ENCODE measurements at places on chromosomes 13 and 19.

DNA sequence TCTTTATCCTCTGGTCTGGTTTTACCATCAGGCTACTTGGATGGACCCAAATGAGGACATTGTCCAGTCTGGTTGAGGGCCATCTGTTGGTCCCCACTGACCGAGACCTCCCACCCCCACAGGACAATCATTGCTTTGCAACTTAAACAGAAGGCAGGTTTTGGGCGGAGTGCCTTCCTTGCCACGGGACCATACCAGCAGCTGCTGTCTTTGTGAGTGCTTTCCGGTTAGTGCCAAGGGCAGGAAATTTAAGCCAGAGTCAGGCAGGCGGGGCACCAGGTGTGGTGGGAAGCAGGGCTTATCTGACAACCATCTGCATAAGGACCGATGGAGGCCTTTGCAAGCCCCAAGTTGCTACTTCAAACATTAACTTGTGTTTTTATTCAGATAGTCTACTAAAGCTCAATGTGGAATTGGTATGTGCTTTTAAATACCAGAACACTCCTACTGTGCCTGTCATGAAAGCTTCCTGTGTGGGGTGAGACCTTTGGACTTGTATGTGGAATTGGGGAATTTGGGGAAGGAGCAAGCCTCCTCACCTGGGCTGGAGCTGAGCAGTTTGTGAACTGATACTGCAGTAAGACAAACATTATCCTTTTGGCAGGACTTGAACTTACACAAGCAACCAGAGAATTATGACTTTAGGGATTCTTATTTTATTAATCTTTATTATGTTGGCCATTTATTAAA lies 39.3 kb upstream of the UBE2L5 start:
- DNase-seq = no peak

DNA sequence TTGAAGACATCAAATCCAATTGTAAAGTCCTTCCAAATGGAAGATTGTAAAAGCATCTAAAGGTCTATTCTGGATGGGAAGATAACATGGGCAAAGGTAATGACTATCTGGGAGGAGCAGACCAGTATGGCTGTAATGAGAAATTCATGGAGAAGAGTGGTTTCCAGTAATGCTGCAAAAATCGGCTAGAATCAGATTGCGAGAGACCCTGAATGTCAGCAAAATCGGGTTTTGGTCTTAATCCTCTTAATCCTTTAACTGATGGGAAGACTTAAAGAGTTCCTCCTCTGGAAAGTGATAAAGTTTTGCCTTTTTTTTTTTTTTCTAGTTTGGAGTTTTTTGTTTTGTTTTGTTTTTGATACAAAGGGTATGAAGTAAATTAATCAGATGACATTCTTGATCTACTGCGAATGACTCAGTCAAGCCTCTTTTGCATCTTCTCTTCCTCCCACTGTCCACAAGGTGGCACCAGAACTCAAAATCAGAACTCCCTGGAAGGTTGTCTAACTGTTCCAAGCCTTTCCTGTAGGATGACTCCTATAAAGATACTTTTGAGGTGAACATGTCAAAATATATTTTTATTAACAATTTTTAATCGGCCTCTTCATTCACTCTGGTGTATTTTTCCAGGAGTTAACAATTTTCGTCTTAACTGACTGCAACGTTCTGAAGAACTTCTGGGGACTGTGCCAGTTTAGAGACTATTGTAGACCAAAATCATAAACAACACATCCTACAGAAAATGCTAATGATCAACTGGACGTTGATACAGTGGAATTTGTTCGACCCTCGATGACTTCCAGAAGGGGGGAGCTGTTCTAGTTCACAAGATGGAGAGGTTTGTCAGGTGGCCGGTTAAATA lies 213.3 kb upstream of the MIR17HG start:
- peak; percentile 64 for DNase-seq

DNA sequence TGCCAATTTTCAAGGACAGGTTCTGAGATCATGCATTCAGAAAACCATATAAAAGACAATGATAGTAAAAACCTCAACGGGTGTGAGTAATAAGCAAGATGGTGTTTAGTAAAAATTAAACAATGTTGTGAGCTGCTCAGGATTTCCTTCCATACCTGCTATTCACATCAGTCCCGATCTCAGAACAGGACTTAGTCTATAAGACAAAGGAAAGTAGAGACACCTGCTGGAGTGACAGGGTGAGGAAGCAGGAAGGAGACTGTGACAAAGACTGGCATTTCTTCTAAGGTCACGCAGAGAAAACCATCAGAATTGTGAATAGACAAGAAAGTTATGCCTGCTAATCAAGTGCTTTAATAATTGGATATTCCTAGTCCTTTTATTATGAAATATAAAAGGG lies 648.0 kb downstream of the DACH1 start:
- DNase-seq = peak; percentile 8

DNA sequence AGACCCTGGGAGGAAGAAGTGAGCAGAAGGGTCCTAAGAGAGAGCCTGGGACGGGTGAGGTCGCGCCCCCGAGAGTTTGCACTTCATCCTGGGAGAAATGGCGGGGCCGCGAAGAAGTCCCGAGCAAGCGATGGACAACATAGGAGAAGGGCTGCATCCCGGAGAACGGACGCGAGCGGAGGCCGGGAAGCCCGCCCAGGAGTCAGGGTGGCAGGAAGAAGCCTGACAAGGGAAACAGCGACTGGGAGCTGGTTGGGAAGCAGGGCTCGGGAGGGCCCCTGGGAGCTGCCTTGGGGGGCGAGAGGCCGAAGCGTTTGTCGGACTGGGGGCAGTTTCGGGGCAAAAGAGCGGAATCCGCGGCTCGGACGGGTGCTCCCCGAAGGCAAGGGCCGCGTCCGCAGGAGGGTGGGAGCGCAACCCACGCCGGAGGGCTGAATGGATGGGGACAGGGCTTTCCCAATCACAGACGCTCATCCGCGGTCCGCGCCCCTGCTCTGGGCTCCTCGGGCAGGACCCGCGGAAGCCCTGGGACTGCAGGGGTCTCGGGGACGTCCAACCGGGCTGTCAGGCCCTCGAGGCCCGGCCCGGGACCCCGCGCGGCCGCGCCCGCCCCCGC lies 469 bp downstream of the ABHD17A start:
- no peak for DNase-seq

DNA sequence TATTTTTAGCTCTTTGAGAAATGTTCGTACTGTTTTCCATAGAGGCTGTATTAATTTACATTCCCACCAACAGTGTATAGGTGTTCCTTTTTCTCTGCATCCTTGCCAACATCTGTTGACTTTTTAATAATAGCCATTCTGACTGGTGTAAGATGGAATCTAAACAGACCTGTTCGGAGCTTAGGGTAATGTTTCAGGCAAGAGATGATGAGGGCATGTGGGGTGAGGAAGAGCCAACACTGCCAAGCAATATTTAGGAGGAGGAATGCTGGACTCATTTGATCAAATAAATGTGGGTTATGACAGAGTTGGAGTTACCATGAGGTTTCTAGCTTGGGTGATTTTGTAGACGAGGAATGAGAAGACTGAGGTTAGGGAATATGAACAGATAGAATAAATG lies 382.9 kb downstream of the KLF12 start:
- DNase-seq = no peak

DNA sequence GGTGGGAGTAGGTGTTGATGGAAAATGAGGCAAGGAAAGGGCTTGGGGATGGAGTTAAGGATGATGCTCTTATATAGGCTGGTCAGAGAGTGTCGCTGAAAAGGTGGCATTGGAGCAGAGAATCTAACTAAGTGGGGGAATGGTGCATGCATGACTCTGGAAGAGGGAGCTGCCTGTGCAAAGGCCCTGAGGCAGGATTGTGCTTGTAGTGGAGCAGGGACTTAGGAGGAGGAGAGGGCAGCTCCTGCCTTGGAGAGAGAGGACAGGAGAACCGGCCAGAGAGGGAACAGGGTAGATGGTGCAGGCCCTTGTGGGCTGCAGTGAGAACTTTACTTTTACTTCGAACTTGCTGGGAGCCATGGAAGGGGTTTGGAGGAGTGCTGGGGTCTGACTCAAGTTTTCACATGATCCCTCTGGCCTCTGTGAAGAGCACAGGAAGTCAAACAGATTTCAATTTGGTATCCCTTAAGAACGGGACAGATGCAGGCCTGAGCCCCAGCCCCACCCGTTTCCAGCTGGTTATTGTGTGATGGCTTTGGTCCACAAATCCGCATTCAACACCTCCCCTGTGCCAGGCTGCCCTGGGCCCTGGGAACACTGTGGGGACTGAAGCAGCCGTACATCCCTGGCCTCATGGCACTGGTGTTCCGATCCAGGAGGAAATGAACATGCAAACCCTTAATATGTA lies 7.0 kb downstream of the AP2A1 start:
- DNase-seq = no peak

GRCh38 chr19:39139305-39139874 lies 13.8 kb downstream of the PAK4 start:
- DNase-seq = no peak
